Left lung (tissue), 14 donors: ENCODE measurements at places on chromosomes 3 and 15.

GRCh38 chr3:108552267-108553159, 36.7 kb downstream of the CIP2A start:
- peak; percentile 57 for DNase-seq

GRCh38 chr3:124229420-124229819, 237.5 kb upstream of the ROPN1 start:
- DNase-seq: no peak

DNA sequence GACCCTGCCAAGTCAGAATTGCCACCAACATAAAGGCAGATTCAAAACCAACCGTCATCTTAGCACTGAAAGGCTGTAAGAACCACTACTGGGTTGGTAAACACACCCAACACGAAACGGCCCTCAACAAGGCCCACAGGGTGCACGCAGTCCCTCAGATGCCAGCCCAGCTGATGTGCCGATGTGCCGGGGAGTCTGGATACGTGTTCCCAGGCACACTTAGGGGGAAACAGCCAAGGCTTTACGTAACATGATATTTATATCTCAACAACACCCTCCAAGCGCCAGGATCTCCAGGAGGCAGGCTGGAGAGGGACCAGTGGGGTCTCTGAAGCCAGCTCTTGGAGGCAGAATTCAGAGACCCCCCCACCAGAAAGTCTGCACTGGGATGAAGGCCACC, 14.2 kb downstream of the POC1A start:
- no peak for DNase-seq

- DNase-seq: no peak
These were observed 57.2 kb downstream of the SLC15A2 start for GRCh38 chr3:121951291-121951919.

DNA sequence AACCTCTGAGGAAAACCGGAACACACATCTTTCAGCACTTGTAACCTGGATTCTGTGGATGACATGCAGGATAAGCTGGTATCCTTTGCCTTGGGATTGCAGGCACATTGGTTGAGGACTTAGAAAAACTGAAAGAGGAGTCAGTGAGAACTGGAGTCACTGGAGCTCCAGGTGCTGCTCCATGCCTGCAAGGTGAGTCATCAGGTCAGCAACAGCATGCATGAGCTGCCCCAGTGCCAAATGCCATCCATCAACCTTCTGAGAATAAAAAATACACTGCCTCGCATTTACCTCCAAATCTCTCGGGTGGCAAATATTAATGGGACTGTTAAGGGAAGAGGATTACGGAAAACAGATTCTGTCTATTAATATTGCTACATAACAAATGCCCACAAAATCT, 729.1 kb downstream of the NTRK3 start:
- no peak for DNase-seq

- DNase-seq: no peak
These were observed 31.0 kb upstream of the SLCO2A1 start for GRCh38 chr3:134060561-134061385.

GRCh38 chr3:75983111-75983510, 197.8 kb upstream of the ZNF717 start:
- no peak for DNase-seq

DNA sequence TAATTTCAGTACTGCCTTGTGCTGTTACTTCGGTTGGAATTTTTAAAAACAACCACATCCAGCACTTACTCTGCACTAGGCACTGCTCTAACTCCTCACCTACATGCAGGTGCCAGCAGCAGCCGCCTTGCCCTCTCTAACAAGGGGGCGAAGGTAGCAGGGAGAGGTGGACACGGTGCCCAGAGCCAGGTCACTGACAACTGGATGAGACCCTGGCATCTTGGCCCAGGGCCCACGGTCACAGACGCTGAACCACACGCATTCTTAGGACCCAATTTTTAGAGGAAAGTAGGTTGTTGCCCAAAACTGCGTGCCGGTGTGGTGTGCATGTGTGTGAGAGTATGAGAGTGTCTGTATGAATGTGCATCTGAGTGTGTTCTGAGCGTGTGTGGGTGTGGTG, 63.4 kb upstream of the GATA2 start:
- DNase-seq: no peak

DNA sequence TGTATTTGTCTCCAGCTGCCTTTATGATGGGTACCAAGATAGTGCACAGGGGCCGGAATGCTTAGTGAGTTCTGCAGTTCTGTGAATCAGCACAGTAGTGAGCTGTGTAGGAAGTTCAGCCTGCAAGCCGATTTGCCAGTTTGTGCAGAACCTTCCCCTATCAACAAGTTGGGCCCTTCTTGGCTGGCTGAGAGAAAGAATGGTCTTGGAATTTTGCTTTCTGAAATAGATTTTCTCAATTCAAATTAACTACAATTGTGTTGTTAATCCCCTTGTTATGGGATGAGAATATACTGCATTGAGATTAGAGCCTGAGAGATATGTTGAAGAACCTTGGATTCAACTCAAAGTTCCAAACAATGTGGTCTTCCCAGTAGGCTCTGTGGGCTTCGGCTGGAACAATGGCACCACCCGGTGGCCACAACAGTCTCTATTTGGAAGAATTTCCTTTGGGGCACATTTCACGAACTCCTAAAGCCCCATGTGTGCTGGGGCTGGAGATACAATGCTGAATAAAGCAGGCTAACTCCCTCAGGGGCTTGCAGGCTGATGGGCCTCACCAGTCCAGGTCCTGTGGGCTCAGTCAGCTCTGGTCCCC, 59.1 kb downstream of the TRIM42 start:
- DNase-seq: peak; percentile 4

GRCh38 chr3:150509780-150510179, 36.5 kb downstream of the SERP1 start:
- no peak for DNase-seq

DNA sequence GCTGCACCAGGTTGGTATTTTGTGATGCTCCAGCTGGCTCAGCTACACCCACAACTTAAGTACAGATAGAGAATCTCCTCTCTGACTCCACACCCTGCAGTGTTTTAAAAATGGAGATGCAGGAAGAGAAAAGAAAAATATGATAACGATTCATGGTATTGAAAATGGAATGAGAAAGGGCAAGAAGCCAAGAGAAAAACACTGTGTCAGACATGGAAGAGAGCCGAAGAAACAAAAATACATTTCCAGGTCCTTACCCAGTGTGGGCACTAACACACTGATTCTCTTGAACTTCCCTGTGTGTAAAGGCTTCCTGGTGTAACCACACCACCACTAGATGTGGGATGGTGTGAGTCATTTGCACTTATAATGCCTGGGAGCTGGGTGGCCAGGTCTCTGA, 93.1 kb downstream of the GMPS start:
- no peak for DNase-seq

DNA sequence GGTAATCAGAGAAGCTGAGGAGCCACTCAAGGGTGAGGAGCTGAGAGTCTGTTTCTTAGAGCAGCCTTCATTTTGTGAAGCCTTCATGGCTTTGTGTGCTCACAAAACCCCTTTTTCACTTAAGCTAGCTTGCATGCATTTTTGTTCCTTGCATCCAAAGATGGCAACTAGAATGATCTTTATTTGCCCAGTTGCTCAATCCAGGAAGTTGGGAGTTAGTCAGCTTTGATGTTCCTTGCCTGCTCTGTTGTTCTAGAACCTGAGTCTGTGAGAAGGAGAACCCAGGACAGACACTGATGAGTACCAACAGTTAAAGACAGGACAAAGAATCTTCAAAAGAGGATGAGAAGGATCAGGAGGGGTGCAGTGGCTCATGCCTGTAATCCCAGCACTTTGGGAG, 81.8 kb downstream of the IL20RB start:
- no peak for DNase-seq

- no peak for DNase-seq
These were observed 362.6 kb downstream of the LPP start for GRCh38 chr3:188516515-188516914.

- no peak for DNase-seq
These were observed 53.0 kb downstream of the ATP1B3 start for GRCh38 chr3:141929341-141929995.

DNA sequence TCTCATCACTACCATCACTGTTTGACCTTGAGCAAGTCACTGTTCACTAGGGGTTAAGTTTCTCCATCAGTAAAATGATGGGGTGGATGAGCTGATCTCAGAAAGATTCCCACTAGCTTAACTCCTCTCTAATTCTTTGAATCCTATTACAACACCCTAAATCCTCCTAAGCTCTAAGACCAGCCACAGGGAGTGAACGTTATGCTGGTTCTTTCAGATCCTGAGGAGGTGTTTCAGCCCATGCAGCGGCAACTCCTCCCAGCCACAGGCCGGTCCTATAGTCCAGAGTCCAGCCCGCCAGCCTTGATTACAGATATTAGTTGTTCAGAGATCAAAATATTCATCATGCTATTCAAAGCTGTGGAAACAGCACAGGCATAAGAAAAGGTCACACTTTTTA, 15.1 kb downstream of the MB21D2 start:
- DNase-seq: no peak

GRCh38 chr3:77562089-77562488, 522.2 kb downstream of the ROBO2 start:
- no peak for DNase-seq

- no peak for DNase-seq
These were observed 1.9 kb upstream of the DPH6 start for GRCh38 chr15:35547775-35548364.

- peak; percentile 24 for DNase-seq
These were observed 453 bp downstream of the ZDHHC23 start for GRCh38 chr3:113948015-113948917.

DNA sequence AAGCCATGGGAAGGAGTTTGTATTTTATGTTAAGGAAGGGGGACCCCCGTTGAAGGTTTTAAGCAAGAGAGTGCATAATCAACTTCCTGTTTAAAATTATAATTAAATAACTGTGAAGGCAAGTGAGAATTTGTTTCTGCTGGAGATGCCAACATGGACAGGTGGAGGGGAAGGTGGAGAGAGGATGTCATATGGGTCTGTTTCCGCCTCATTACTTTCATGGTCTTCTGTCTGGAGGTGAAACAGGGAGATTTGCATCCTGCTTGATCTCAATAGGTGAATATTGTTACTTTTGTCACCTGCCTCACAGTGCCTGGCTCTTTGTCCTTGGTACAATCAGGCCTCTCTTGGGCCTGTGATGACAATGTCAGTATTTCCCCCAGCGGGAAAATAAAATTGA, 300.6 kb upstream of the LMCD1 start:
- no peak for DNase-seq

DNA sequence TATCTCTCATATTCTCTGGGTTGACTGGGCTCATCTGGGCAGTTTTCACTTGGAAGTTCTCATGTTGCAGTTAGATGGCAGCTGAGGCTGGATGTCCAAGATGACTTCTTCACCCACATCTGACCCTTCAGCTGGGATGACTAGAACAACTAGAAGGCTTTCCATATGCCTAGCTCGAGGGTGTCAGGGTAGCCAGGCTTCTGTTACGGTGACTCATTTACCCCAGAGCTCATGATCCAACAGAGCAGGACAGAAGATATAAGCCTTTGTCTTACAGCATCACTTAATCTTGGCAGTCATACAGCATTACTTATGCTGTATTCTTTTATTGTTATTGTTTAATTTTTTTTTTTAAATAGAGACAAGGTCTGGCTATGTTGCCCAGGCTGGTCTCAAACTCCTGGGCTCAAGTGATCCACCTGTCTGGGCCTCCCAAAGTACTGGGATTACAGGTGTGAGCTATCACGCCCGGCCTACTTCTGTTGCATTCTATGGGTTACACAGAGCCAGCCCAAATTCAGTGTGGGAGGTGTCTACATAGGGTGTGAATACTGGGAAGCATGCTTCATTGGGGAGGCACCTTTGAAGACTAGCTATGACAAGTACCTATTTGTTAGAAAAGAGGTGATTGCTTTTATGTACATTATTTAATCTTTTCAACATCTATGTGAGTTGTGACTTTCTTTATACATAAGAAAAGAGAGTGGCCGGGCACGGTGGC, 10.7 kb downstream of the HMCES start:
- no peak for DNase-seq

GRCh38 chr3:172150913-172151650, 111.7 kb downstream of the FNDC3B start:
- no peak for DNase-seq

DNA sequence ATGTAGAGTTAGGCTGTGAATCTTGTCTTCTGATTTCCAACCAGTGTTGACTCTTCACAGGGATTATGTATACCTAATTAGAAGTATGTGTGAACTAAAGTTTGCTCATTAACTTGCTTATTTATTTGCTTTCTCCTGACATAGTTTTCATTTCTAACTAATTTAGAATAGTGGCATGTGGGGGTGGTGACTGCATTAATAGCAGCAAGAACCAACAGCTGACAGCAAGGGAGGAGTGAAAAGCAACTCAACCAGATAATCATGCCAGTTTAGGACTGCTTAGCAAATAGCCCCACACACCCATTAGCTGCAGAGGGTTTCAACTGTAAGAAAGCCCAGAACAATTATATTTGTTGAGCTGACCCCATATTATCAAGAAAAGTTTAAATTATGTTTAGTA, 3.8 kb downstream of the ST3GAL6 start:
- DNase-seq: no peak

DNA sequence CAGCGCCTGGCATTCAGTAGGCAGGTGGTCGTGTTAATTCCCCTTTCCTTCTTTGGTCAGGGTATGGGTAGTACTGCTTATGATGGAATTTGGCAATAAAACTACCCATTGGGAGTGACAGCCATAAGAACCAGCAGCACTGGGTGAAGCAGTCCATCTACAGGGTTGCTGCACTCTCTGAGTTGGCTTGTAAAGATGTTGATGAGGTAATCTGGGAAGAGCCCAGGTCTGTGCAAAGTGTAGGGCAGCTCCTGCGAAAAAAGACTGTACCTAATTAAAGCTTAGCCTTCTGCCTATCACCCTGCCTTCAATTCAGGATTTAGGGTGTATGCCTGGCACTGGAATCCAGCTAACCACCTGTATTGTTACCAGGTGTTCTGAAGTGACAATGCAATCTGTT, 4.7 kb upstream of the FETUB start:
- no peak for DNase-seq

DNA sequence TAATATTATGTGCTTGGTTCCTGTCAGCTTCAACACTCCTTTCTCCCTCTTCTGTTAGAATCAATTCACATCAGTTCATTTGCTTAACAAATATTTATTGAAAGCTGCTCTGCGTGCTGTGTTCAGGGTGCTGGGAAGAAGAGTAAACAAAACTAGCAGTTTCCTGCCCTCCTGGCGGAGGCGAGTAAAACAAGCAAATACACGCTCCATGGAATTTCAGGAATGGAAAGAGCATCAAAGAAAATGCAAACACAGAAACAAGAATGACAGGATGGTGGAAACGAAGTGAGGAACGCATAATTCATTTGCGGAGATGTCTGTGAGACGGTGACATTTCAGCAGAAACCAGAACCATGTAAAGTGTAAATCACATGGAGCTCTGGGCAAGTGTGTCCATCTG, 49.4 kb upstream of the SPTSSB start:
- DNase-seq: no peak
